ENCODE measurements at places on chromosomes 3 and 15.

DNA sequence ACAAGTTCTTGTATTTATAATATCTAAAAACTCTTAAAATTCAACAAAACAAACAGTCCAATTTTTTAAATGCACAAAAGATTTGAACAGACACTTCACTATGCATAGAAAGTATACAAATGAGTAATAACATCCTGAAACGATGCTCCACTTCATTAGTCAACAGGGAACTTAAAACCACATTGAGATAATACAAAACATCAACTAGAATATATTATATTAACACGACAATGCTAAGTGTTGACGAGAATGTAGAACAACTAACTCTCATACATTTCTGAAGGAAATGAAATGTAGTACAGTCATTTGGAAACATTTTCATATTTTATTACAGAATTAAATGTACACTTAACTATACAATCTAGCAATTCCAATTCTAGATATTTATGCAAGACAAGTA, 93.4 kb downstream of the IGSF11 start:
- DNase-seq, result no peak

GRCh38 chr3:190644035-190644434, 130.2 kb downstream of the IL1RAP start:
- no peak for DNase-seq

- DNase-seq, result no peak
These were observed 23.5 kb upstream of the ARPIN start for GRCh38 chr15:89936051-89936785.

GRCh38 chr3:197083486-197083885, 53.9 kb upstream of the MELTF start:
- DNase-seq, result peak; percentile 74

- no peak for DNase-seq
These were observed 48.7 kb downstream of the SLC49A4 start for GRCh38 chr3:122843604-122844003.

Measured in RPMI7951 (cell line).